ENCODE measurements at places on chromosomes 3 and 15.

DNA sequence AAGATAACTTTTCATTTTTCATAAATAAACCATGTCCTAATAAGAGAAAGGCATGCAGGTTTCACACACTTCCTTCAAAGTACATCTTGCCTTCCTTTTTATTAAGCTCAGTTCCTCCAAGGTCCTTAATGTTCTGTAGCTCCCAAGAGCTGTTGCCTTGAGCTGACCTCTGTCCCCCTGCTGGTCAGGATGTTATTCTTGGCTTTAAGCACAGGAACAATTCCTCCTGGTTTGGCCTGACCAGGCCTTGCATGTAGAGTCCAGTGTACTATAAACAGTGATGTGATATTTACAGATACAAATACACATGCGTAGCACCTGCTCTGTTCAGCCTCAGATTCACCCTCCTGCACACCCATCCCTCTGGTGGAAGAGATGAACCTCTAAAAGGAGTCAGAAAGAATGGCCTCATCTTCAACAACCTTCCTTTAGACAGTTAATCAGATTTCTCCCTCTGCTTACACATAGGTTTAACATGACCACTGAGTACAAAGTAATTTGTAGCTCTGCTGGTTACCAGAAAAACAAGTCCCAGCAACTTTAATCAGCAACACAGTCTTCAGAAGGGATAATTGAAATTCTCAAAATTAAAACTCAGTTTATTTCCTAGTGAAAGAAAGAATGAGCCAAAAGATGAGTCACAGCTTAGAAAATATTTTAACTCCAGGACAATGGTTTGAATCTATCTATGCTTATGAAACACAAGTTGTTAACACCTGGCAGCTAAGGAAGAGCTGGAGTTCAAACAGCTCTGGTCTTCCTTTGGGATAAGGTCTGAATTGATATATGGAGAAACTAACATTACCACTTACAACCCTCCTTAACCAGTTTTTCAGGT lies 46.5 kb downstream of the PTPN9 start:
- no peak for DNase-seq

- DNase-seq, result no peak
Measured at GRCh38 chr3:171168086-171168485, 141.6 kb upstream of the SLC2A2 start.

DNA sequence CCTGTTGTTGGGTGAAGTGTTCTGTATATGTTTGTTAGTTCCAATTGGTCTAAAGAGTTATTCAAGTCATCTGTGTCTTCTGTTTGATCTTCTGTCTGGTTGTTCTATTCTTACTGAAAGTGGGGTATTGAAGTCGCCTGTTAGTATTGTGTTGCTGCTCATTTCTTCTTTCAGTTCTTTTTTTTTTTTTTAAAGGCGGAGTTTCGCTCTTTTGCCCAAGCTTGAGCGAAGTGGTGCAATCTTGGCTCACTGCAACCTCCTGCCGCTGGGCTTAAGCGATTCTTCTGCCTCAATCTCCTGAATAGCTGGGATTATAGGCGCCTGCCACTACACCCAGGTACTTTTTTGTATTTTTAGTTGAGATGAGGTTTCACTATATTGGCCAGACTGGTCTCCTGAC lies 23.5 kb downstream of the PFN2 start:
- DNase-seq, result no peak

DNA sequence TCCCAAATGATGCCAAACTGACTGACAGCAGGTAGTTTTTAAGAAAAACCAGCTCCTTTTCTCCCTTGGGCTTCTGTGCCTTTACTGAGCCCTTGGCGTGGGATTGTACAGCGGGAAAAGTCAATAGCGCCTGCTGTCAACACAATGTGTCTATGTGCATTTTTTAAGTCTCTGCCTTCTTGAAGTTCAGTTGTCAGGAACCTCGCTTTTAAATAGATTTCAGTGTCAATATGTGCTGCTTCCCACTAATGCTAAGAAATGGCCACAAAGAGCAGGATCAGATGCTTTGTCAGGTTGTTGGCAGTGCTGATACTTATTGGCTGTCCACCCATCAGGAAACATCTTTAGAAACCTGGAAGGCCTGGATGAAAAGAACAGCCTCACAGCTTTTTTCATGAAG lies 424.4 kb downstream of the C3orf38 start:
- no peak for DNase-seq

GRCh38 chr3:20975188-20975651 lies 775.8 kb downstream of the ZNF385D start:
- no peak for DNase-seq

- no peak for DNase-seq
Measured at GRCh38 chr3:53834429-53835095, 11.7 kb downstream of the CHDH start.

Data from stimulated activated CD8-positive, alpha-beta memory T cell treated with anti-CD3 and anti-CD28 coated beads, Interleukin-4, amount 100 ng/mL, for 4 hours (primary cell).